Fibroblast of lung (primary cell): ENCODE measurements at places on chromosomes 11 and 22. TPM values are rescaled to one million over a fixed set of nuclear protein-coding genes. Genes with fewer than 3 reads are reported as not detected.

DNA sequence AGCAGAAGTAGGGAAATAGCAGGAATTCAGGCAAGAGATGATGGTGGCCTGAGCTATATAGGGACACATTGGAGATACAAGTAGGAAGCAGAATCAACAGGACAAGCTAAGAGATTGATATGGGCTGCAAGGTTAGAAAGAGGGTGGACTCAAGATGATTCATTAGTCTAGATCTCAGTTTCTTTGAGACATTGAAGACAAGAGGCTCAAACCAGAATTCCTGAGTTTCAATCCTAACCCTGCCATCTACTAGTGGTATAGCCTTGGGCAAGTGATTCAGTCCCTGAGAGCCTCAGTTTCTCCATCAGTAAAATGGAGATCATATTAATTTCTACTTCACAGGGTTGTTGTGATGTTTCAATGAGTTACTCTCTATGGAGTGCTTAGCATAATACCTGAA is 53.1 kb upstream of the NAV2 start:
- H3K27me3 ChIP-seq = no peaks in the 10 kb centered on the region
- no peaks in the 10 kb centered on the region for H3K36me3 ChIP-seq
- no peak overlapping the region for H3K4me3 ChIP-seq
- DNase-seq = no peak
- H3K27ac ChIP-seq = no peak overlapping the region

Gene TMPRSS4
- total RNA-seq = not detected in 2 replicates

Gene DENND6B
- 2.0 and 2.1 TPM in 2 replicates for total RNA-seq

Gene MAPK8IP2
- 0.17 and 0.26 TPM in 2 replicates for total RNA-seq

Gene CD6
- total RNA-seq = not detected in 2 replicates

DNA sequence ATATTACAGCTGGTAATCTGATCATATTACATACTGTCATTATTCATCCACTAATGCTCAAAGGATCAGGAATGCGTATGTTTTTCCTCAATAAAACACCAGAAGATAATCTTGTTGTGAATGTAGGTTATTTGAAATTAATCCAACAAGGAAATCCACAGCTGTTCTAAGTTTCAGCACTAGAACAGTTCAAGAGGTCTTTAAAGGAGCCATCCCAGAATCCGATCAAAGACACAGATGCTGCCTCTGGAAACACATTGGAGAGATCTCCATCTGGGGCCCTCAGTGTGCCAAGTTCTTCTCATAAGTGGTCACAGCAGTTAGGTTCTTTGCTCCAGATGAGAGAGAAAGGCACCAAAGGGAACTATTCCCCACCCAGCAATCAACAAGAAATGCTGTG is 1955.1 kb upstream of the RAG2 start:
- no peak overlapping the region for H3K4me3 ChIP-seq
- no peaks in the 10 kb centered on the region for H3K4me1 ChIP-seq
- DNase-seq = peak; percentile 50
- H3K27me3 ChIP-seq = no peaks in the 10 kb centered on the region
- H3K36me3 ChIP-seq = no peaks in the 10 kb centered on the region

Gene SYNGR1
- total RNA-seq = 7.7 and 13.0 TPM in 2 replicates

- H3K27me3 ChIP-seq = no peaks in the 10 kb centered on the region
- no peaks in the 10 kb centered on the region for H3K36me3 ChIP-seq
- peaks cover 23% of the 10 kb centered on the region for H3K4me1 ChIP-seq
- H3K27ac ChIP-seq = peak overlapping the region; percentile 78
- H3K4me3 ChIP-seq = peak overlapping the region; percentile 45
Measured at GRCh38 chr11:74754507-74755252, 6.0 kb downstream of the RNF169 start.

DNA sequence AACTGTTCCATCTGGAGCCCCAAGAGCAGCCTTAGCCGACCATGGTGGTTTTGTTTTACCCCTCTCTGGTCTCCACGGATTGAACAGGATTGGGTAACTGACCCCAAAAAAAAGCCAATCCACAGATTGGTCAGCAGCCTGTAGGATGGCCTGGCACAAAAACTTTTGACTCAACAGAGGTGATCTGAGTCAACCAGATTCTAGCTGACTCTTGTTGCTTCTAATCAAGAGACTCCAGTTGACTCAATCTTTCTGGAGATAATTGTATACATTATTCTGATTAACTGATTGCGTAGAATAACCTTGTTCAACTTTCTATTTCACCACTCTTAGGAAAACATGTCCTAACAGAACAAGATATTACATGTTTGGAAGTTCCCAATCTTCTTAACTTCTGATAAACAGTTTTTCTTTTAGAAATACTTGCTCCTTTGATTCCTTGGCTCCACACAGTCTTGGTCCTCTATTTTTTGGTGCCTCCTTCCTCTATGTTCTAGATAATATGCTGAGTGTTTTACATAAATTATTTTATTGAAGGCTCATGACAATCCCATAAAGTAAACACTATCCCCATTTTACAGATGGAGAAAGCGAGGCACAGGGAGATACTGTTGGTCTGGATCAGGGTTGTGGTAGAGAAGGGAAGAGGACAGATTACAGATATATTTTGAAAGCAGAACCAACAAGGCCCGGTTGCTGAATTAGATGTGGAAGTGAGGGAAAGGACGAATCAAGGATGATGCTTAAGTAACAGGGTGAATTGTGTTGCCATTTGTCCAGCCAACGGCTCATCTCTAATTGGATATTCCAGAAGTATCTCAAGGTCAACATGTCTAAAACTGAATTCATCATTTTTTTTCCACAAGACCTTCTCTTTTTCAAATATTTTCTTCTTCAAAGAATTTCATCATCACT is 11.5 kb upstream of the ZC3H12C start:
- H3K27me3 ChIP-seq = no peaks in the 10 kb centered on the region
- no peak overlapping the region for H3K27ac ChIP-seq
- peaks cover 3% of the 10 kb centered on the region for H3K4me1 ChIP-seq

GRCh38 chr11:57430952-57431351 is 4.0 kb upstream of the SLC43A3 start:
- peaks cover 36% of the 10 kb centered on the region for H3K4me1 ChIP-seq
- H3K36me3 ChIP-seq = no peaks in the 10 kb centered on the region
- DNase-seq = no peak
- no peaks in the 10 kb centered on the region for H3K27me3 ChIP-seq

GRCh38 chr11:119460582-119460981 is 37.6 kb upstream of the THY1 start:
- H3K4me1 ChIP-seq = peaks cover 19% of the 10 kb centered on the region
- H3K27me3 ChIP-seq = no peaks in the 10 kb centered on the region

GRCh38 chr11:16956538-16957153 is 57.6 kb downstream of the PLEKHA7 start:
- H3K4me1 ChIP-seq = no peaks in the 10 kb centered on the region
- no peak overlapping the region for H3K4me3 ChIP-seq
- no peaks in the 10 kb centered on the region for H3K27me3 ChIP-seq
- no peak overlapping the region for H3K27ac ChIP-seq

Gene AGBL2
- 2.1 and 2.3 TPM in 2 replicates for total RNA-seq

Gene APOBEC3G
- total RNA-seq = 21.8 and 22.1 TPM in 2 replicates

DNA sequence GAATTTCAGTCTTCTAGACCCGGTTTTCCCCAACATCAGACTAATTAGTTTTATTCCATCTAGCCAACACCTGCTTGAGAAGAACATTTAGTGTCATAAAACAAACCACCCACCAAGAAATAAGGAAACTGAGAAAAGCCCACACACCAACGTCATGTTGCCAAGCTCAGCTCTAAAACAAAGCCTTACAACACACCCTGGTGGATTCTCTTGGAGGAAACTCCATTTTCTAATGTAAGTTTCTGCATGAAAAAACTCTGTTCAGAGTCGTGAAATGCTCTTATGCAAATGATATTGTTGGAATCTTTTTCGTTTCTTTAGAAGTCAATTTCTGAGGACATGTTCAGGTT is 105.0 kb upstream of the RAG2 start:
- H3K27ac ChIP-seq = no peak overlapping the region
- no peak for DNase-seq
- no peaks in the 10 kb centered on the region for H3K36me3 ChIP-seq
- H3K4me3 ChIP-seq = no peak overlapping the region
- H3K27me3 ChIP-seq = no peaks in the 10 kb centered on the region

Gene LINC01488
- total RNA-seq = not detected in 2 replicates

Gene TMEM191C
- total RNA-seq = 0.51 and 2.6 TPM in 2 replicates

GRCh38 chr22:39845529-39845928 is 48.0 kb downstream of the ENTHD1 start:
- no peaks in the 10 kb centered on the region for H3K4me1 ChIP-seq
- no peaks in the 10 kb centered on the region for H3K27me3 ChIP-seq
- H3K36me3 ChIP-seq = no peaks in the 10 kb centered on the region
- H3K27ac ChIP-seq = no peak overlapping the region
- DNase-seq = no peak

DNA sequence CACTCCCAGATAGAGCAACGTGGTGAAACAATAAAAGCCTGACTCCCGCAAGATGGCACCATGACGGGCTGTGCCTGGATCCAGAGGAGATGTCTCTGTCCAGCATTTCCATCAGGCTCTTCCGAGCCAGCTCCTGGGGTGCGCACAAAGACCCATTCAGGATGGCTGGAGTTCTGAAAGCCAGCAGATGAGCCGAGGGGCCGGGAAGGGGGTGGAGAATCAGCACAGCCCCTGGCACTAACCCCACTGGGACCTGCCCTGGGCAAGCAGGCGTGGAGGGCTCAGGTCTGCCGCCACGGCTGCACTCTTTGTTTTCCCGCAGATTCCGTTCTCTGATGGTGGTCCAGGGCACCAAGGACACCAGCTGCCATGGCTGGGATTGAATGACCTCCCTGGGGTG is 97.2 kb upstream of the BLID start:
- peaks cover 28% of the 10 kb centered on the region for H3K4me1 ChIP-seq
- no peak overlapping the region for H3K27ac ChIP-seq
- no peak for DNase-seq
- H3K36me3 ChIP-seq = no peaks in the 10 kb centered on the region

GRCh38 chr11:89490981-89491690 is at the start of gene NOX4:
Gene NOX4 (minus strand): TSS chr11:89491375. CDS start chr11:89491246, 129 bp downstream.
- H3K4me1 ChIP-seq = no peaks in the 10 kb centered on the region
- H3K4me3 ChIP-seq = peak within 1 kb of the TSS; percentile 42
- H3K27me3 ChIP-seq = no peaks in the 10 kb centered on the region
- no peaks in the 10 kb centered on the region for H3K36me3 ChIP-seq
- peak; percentile 81 for DNase-seq
- H3K27ac ChIP-seq = no peak within 1 kb of the TSS

Gene RIMBP3B
- under 0.01 TPM in 2 replicates for total RNA-seq
